ENCODE measurements at places on chromosomes 16 and 17.

DNA sequence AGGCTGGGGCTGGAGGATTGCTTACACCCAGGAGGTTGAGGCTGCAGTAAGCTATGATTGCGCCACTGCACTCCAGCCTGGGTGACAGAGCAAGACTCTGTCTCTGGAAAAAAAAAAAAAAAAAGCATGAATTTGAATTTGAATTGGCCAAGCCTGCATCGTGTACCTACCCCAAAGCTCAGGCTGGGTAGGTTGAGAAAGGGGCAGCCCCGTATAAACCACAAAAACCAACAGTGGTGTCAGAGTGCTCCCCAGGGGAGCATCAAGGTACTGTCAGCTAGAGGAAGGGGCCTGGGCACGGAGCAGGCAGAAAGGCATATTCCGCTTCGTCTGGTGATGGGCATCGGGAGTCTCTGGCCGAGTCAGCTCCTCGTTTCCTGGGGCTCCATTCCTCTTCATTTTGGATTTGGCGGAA lies 40.9 kb downstream of the RAP1GAP2 start:
- DNase-seq = no peak

DNA sequence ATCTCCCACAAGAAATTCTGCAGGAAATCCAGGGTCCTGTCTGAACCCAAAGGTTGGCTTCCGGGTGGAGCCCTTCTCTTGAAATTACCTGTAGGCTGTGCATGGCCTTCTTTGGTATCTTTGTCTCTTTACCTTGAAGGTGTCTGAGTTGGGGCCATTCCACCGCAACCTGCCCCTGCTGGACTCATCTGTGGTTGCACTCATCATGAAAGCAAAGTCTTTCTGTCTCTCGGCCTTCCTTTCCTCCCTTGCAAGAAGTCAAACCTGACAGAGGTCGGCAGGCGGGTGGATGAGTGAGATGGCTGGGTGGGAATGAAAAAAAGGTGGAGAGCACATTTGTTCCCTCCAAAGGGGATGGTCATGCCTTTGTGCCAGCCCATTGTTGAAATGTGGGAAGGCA lies 25.1 kb downstream of the SALL1 start:
- no peak for DNase-seq

DNA sequence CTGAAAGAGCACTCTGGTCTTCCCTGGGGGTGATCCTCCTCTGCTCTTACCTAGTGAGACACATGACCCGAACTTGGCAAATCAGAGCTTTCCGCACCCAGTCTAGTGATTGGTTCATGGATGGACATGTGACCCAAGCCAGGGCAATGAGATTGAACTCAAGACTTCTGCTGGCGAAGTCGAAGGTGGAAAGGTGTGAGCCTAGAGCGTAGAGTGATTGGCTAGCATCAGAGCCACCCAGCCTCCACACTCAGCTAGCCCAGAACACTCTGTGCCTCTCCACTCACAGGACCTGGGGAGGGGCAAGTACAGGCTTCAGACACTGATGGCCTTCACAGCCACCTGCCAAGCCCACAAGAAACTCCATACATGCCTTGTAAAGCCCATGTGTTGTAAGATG lies 17.6 kb downstream of the ATPAF2 start:
- no peak for DNase-seq

DNA sequence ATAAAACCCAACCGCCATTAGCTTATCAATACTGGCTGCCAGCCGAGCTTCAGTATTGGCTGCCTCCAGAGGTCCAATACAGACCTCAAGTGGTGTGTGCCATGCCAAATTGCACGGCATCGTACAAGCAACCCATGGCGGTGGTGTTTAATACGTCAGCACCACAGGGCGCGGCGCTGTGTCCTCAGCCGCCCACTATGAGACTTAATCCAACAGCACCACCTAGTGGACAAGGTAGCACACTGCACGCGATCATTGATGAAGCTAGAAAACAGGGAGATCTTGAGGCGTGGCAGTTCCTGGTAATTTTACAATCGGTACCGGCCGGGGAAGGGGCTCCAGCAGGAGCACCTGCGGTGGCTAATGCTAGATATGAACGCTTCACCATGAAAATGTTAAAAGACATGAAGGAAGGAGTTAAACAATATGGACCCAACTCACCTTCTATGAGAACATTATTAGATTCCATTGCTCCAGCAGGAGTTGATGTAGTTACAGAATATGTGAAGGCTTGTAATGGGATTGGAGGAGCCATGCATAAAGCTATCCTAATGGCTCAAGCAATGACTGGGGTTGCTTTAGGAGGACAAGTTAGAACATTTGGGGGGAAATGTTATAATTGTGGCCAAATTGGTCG lies 15.4 kb downstream of the FLYWCH1 start:
- peak; percentile 89 for DNase-seq

GRCh38 chr17:52724578-52724977 lies 566.1 kb upstream of the CA10 start:
- DNase-seq = no peak

GRCh38 chr16:30567991-30568638 lies 3.4 kb downstream of the ZNF688 start:
- peak; percentile 42 for DNase-seq

DNA sequence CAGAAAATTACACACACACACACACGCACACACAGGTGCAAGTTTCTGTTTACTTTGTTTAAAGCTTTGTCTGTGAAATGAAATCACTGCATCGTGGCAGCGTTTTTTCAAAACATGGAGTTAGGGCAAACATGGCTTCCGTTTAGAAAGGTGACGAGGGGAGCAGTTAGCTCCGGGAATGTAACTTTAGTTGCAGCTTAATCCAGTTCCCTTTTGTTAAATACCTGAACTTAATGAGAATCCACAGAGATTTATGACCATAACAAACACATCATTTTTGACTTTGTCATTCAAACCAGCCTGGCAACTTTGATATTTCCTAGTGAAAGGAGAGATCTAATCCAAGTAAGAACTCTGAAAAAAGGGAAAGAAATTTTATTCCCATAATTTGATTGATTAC lies 12.1 kb downstream of the HS3ST3A1 start:
- no peak for DNase-seq

- DNase-seq = no peak
These were observed 64.4 kb downstream of the KSR1 start for GRCh38 chr17:27520491-27521185.

DNA sequence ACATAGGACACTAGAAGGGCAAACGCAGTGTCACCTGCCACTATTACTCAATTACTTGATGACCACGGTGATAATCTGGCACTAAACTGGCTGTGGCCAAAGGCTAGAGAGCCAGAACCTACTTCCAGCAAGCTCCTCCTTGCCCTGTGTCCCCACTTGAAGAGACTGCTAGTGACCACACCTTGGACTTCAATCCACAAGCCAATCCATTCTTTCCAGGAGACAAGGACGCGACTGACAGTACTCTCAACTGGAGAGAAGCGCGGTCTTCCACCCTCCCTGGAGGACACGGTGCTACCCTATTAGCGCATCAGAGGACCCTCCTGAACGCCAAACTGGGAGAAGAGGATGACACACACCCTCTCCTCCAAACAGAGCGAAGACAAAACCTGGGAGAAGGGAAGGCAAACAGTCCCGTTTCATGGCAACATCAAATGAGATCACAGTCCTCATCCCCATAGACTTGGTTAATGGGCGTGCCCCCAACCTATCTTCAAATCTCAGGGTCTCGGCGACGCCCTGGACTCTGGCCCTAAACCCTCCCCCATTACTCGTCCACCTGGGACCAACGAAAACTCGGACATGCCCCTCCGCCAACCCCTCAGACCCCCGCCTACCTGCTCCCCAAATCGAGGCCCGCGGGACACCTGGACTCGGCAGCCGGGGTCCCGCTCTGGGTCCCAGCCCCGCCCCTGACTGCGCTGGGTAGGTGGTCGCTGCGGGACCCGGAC lies 508 bp downstream of the FLCN start:
- DNase-seq = no peak

GRCh38 chr16:66300501-66300900 lies 66.0 kb upstream of the CDH5 start:
- no peak for DNase-seq

- DNase-seq = no peak
These were observed 28.5 kb upstream of the KDM8 start for GRCh38 chr16:27174798-27175197.

DNA sequence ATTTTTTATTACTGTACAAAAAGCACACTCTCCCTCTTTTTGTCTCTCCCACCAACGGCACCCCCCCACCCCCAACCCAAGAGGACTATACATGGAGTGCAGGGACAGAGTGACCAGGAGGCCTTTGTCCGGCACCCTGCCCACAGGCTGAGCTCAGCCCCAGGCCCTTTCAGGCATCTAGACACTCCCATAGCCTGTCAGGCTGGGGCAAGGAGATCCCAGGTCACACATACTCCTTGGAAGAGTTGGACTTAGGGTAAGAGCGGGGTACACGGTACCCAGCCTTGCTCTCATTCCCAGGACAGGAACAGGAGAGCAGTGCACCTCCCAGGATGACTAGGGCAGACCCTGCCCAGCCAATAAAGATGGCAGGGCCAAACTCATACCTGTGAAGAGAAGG lies 2.1 kb downstream of the CLDN7 start:
- no peak for DNase-seq

GRCh38 chr17:68239632-68240366 lies 8.0 kb upstream of the AMZ2 start:
- no peak for DNase-seq

GRCh38 chr17:16155536-16155935 lies 59.8 kb downstream of the NCOR1 start:
- no peak for DNase-seq

DNA sequence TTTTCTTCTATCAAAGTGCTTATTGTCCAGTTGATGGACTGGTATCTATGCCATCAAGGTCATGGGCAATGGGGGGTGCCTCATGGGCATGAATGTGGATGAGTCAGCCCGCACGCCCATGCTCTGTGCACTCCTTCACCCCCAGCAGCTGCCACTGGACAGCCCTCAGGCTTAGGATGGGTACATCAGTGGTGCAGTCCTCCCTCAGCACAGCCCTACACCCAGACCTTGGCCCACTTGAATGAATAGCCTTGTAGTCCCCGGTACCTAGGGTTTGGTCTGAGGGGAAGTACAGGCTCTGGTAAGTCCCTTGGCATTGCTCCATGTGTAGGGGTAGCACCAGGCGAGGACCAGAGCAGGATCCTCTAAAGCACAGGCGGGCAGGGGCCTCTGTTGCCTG lies 10.4 kb upstream of the GNA13 start:
- no peak for DNase-seq

DNA sequence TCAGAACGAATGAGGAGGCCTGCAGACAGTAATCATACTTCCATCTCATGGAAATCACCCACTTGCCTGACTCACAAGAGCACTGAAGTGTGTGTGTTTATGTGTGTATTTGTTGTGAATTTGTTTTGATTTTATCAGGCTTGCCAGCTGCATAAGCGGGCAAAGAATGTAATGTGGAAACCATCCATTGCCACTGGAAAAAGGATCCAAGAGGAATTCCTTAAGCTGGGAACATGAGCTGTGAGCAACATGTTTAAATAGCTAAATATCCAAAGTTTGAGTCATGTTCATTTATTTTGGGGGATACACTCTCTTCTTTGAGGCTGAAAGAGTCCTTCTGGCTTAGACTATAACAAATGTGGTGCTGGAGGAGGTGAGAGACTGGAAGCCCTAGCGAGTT lies 198.4 kb upstream of the TBX2 start:
- no peak for DNase-seq

DNA sequence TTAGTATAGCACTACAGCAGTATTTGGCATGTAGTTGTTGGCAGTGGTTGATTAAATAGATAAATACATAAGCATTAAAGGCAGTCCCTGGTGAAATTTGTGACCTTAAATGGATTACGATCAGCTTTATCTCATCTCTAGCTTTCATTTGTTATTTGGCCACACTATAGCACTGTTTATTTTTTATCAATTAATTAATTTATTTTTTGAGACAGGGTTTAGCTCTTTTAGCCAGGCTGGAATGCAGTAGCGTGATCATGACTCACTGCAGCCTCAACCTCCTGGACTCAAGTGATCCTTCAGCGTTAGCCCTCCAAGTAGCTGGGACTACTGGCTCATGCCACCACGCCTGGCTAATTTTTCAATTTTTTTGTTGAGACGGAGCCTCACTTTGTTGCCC lies 18.7 kb upstream of the ARHGAP17 start:
- DNase-seq = no peak

- no peak for DNase-seq
These were observed 615 bp downstream of the PHKG2 start for GRCh38 chr16:30748634-30749445.

DNA sequence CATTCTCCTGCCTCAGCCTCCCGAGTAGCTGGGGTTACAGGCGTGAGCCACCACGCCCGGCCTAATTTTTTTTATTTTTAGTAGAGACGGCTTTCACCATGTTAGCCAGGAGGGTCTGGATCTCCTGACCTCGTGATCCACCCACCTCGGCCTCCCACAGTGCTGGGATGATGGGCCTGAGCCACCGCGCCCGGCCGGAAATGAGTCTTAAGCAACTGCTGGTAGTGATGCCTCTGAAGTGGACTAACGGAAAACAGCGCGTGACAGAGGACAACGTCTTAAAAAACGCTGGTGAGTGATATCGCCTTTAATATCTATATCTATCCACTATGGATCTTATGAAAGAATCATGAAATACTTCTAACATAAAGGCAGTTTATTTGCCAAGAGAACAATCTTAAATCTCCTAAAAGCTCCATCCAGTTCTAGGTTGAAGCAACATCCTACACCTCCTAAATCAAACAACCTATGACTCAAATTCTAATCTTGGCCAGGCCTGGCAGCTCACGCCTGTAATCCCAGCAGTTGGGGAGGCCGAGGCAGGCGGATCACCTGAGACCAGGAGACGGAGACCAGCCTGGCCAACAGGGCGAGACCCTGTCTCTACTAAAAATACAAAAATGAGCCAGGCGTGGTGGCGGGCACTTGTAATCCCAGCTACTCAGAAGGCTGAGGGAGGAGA lies 69.8 kb downstream of the NXN start:
- no peak for DNase-seq

DNA sequence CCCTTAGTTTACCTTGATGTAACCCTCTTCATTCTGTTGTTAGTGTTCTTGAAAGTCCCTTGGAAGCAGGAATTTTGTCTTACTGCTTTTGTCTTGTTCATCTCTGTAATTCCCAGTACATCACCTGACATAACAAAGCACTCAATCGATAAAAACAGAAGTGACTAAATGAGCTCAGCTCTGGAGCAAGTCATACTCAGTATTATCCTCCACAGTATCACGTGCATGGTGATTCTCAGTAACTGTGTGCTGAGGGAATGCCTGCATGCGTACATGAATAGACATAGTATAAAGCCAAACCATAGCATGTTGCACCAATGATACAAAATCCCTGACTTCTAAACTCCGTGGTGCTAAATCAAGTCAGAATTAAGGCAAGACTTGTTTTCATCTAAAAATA lies 7.2 kb downstream of the KRT38 start:
- no peak for DNase-seq
